ENCODE measurements at places on chromosomes 4 and X. TPM values are rescaled to one million over a fixed set of nuclear protein-coding genes. Genes with fewer than 3 reads are reported as not detected.
A peak's percentile ranks its signal among the peaks of the same experiment; 100 is the strongest.

The BEND2 gene
- not detected for total RNA-seq

DNA sequence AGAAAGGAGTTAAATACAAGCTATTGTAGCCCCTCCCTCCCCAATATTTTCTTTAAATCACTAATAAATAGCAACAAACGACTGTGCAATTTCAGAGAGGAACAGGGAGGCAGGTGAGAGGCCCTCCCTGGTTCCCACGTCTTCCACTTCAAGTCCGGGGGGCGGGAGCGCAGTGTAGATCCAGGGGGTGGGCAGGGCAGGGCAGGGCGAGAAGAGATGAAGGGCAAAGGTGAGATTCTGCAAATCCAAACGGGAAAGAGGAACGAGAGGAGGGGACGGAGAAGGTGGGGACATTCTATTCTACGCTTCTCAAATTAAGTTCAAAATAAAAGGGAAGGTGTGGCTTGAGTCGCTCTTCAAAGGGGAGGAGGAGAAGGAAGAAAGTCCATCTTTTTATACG lies 6.8 kb downstream of the NKX6-1 start:
- no peak for DNase-seq

- no peak for DNase-seq
Observed at GRCh38 chrX:131837325-131837724, 185.8 kb upstream of the STK26 start.

DNA sequence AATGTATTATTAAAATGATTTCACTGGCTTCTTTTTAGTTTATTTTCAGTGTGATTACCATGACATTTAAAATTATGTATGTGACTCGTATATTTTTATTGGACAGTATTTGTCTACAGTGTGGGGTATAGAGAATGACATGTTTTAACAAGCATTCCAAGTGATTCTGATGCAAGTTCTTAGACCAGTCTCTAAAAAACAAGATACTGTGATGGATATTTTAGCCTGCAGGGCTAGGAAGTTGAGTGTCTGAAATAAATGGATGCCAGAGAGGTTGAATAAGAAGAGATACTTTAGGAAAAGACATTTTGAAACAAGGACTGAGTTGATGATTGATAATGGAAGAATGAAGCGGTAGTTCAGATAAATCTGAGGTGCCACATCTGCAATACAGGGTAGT lies 3.5 kb upstream of the MAD2L1 start:
- DNase-seq = peak; percentile 16

- no peak for DNase-seq
Observed at GRCh38 chr4:38765382-38765781, 17.4 kb downstream of the TLR10 start.

Measured in endothelial cell of umbilical vein (primary cell).